ENCODE measurements at places on chromosomes 16 and 17.

GRCh38 chr16:65570261-65570660 is 448.4 kb upstream of the CDH11 start:
- peak; percentile 50 for DNase-seq

- DNase-seq = no peak
These were observed 818 bp upstream of the CBX8 start for GRCh38 chr17:79797492-79798298.

DNA sequence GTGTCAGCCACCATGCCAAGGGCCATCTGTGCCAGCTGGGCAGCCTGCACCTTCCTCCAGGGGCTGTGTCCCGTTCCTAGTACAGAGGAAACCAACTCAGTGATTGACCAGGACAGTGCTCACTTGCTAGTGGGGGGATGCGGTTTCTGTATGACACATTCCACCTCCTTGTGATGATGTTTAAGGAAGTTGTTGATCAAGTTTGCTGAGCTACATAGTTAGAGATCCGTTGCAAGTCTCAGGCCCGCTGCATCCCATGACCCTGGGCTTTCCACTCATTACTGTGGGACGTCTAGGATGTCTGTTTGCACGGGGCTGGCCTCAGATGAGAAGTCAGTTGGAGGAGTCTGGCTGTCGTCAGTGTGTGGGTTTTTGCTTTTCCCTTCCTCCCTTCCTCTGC is 33.6 kb downstream of the RNF213 start:
- no peak for DNase-seq

DNA sequence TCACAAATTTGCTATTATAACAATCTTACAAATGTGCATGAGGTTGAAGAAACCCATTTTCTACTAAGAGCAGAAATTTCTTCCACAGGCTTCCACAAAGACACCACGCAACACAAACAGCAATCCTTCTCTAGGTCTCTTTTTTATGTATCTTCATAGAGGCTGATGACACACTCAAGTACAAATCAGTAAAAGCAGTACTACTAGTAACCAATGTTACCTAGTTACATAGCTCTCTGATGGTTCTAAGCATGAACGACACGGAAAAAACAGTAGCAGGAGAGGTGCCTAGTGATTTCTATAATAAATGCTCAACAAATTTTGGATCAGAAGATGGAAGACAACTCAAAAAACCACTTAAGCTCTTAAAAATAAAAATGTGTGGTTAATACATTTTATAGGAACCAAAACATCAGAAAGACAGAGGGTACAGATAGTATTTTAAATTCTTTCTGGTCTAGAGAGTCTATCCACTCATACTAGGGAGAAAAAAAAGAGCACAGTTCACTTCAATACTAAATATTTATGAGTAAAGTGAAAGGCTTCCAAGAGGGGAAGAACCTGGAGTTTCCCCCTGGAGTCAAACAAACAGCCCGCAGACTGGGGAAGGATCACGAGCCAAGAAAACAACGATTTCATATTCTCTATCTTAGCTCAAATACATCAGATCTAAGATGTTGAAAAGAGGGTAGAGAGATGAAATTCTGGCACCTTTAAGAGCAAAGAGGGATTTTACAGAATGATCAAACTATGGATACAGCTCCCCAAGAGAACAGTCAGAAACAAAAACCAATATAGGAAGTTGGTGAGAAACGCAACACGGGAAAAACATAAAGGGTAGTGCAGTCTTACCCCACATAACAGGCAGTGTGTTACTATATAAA is 40.2 kb downstream of the SMG6 start:
- DNase-seq = no peak

DNA sequence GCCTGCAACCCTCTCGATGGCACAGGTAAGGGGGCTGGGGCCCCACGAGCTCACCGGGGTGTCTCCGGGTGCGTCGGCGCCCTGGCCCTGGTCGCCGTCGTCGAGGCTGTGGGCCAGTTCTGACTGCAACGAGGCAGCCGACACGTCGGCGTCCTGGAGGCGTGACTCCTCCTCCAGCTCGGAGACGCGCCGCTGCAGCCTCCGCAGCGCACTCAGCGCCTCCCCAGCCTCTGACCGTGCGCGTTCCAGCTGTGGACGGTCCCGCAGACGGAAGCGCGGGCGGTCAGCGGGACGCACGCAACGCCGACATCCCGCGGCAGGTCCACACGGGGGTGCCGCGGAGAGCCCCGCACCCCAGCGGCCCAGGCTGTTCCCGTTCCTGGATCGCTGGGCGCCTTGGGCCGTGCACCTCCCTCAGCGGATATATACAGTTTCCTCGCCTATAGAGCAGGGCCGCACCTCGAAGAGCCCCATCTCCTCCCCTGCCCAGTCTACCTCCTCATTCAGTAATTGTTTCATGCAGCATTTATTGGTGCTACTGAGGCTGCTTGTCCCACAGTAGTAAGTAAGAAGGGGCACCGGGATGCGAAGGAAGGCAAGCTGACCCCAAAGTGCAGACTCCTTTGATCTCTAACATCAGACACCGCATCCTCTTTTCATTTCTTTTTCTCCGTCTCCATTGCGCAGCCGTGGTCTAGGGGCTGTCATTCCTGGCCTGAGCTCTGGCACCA is 5.8 kb downstream of the THOC6 start:
- DNase-seq = no peak

GRCh38 chr17:7045492-7046126 is 1.7 kb upstream of the SLC16A11 start:
- peak; percentile 70 for DNase-seq
